ENCODE measurements at places on chromosomes 1 and 21.

DNA sequence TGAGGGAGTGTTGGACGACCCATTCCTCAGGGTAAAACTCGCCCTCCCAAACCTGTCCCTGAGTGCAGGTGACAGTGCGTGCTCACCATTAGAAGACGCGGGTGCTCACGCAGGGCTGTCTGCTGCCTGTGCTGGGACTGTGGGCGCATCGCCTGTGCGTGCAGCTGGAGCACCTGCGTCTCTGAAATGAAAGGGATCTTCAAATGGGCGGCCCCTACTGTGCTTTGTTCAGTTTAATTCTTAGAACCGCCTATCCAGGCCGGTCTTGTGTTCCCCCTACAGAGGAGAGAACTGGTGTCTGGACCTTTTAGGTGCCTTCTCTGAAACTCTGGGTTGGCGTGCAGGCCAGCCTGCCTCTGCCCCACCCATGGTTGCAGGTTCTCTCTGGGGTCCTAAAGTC is 125.8 kb downstream of the PCBP3 start:
- no peak for DNase-seq

DNA sequence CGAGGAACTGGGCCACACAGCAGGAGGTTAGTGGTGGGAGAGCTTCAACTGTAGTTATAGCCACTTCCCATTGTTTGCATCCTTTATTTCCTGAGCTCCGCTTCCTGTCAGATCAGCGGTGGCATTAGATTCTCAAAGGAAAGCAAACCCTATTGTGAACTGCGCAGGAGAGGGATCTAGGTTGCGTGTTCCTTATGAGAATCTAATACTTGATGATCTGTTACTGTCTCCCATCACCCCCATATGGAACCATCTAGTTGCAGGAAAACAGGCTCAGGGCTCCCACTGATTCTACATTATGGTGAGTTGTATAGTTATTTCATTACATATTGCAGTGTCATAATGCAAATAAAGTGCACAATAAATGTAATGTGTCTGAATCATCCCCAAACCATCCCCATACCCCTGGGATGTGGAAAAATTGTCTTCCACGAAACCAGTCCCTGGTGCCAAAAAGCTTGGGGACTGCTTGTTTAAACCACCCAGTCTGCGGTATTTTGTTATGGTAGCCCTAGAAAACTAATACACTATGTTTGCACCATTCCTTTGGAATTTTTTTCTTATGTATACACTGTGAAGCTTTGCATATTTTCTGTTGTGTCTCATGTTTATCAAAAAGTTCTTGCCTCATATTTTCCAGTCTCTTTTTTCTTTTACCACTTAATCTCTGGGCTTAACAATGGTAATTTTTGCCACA is 136.6 kb upstream of the IVNS1ABP start:
- peak; percentile 98 for DNase-seq

DNA sequence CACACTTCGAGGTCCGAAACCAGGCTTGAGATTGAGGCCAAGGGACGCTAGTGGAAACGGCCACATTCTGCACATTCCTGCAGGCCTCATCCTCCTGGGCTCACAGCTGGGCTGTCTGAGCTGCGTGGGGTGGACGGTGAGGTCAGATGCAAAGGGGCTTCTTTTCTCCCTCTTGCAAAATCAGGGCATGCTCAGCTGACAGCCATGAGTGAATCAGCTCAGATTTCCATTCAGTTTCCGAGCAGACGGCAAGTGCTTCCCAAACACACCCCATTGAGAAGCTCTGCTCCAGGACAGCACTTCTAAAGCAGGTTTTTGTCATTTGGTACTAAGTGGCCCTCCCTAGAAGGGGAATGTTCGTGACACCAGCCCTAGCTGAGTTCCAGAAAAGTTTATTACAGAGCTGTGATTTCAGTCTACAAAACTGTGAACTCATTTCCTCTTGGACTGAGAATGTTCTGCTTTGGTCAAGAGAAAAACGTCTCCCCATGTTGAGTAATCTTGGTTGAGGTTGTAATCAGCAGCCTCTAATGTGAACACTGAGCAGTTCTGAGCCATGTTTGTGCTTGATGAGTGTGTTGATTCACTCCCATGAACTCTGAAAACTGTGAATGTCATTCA is 10.0 kb downstream of the PDPN start:
- no peak for DNase-seq

GRCh38 chr1:112744009-112744578 is 29.0 kb upstream of the PPM1J start:
- DNase-seq: no peak

GRCh38 chr1:159961636-159962035 is 7.6 kb upstream of the SLAMF9 start:
- no peak for DNase-seq

DNA sequence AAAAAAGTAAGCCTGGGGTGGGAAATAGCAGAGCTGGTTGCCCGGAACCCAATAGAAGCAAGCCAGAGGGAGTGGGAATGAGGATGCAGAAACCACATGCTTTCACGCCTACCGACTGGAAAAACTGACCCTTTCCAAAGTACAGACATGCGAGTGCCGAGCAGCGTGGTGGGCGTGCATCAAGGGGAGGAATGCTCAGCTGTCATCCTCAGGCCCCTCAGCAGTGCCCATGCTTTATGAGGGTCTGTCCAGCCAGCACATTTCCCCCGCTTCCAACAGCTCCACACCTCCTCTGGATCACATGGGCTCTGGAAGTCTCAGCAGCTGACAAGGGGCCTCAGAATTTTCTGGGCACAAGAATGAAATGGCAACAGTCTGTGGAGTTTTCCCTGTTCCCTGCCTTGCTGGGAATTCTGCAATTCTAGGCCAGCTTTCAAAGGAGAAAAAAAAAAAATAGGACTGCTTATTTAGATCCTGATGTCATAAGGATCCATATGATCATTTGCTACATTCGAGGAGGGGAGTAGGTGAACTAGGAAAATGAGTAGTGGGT is 19.1 kb upstream of the IKBKE start:
- no peak for DNase-seq

DNA sequence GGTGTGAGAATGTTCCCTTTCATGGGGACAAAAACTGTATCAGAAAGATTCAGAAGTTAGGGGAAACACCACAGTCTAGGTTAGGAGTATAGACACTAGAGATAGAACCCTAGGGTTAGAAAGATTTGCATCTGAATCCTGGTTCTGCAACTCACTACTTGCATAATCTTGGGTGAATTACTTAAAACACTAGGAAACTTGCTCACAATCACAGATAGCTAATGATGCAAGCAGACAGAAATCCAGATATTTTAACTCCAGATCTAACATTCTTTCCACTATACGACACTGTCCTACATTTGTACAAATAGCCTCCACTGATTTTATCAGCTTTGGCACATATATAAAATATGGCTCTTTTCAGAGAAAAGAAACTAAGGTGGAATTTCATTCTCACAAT is 30.8 kb upstream of the GLIS1 start:
- peak; percentile 29 for DNase-seq

DNA sequence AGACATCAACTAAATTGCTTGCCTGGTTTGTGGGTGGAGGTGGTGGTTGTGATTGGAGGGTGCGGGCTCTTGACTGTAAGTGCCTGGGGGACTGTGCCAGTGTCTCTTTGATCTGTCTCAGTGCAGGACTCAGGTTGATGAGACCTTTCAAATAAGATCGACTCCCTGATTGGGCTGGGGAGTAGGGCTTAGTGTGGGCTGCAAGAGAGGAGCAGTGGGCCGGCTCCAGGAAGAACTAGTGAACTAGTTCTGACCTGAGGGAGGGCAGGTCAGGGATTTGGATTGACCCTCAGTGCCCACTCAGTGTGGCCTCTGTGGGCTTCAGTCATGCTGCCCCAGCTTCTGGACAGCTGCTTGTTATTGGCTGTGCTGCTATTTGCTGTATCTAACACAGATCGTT is 130.6 kb upstream of the CACNA1E start:
- DNase-seq: no peak

GRCh38 chr1:1116701-1117468 is 996 bp upstream of the C1orf159 start:
- no peak for DNase-seq

GRCh38 chr1:44881011-44881632 is 38.1 kb upstream of the PTCH2 start:
- peak; percentile 59 for DNase-seq

GRCh38 chr1:27144049-27144748 is 10.7 kb downstream of the SLC9A1 start:
- no peak for DNase-seq

- no peak for DNase-seq
Measured at GRCh38 chr21:41398251-41398650, 27.8 kb upstream of the MX1 start.

All from AG04449 (cell line).